ENCODE measurements at places on chromosomes 16 and 17.

DNA sequence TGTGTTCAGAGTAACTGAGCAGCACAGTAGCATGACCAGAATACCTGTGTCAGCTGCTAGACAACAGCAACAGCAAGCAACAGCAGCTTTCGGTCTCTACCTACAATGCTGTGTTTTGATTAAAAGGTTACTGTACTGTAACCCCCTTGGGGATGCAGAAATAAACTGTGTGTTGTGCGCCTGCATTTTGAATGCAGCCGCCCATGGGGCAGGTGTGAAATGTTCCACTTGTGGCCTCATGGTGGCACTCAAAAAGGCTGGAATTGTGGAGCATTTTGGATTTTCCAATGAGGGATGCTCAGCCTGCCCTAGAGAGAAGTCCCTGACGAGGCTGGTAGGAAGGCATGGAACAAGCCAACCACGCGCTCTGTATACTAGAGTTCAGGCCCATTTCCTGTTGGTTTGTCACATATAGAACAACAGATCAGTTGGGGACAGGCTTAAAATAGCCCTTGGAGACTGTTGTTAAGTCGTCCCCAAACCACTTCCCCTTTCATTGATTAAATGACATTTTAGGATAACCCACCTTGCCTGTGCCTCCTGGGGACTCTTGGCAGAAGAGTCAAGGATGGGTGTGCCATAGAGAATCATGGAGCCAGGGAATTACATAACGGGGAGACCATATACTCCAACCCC lies 27.1 kb downstream of the SCPEP1 start:
- DNase-seq: no peak

DNA sequence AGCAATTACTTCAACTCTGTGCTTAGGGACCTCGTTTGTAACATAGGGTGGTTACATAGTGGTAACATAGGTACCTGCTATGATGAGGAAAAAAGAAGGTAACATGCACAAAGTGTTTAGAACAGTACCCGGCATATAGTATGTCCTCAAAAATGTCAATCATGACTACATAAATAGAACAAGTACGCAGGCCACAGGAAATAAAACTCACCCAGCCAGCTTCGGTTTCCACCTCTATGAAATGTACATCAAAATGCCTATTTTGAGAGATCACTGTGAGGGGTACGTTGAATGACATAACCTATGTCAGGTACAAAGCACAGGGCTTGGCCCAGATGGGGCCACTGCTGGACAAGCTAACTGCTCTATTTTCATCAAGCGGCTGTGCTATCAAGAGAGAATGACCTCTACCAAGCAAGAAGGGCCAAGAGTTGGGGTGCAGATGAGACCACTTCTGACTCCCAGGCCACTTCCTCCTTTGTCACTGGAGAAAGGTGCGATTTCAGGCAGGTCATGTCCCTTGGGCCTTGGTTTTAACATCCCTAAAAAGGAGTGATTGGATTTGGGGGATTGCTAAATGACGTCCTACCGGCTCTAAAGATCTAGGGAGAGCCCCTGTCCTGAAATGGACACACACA lies 45.4 kb downstream of the WSB1 start:
- DNase-seq: no peak

- DNase-seq: no peak
Observed at GRCh38 chr16:28311913-28312312, 19.6 kb downstream of the SBK1 start.

DNA sequence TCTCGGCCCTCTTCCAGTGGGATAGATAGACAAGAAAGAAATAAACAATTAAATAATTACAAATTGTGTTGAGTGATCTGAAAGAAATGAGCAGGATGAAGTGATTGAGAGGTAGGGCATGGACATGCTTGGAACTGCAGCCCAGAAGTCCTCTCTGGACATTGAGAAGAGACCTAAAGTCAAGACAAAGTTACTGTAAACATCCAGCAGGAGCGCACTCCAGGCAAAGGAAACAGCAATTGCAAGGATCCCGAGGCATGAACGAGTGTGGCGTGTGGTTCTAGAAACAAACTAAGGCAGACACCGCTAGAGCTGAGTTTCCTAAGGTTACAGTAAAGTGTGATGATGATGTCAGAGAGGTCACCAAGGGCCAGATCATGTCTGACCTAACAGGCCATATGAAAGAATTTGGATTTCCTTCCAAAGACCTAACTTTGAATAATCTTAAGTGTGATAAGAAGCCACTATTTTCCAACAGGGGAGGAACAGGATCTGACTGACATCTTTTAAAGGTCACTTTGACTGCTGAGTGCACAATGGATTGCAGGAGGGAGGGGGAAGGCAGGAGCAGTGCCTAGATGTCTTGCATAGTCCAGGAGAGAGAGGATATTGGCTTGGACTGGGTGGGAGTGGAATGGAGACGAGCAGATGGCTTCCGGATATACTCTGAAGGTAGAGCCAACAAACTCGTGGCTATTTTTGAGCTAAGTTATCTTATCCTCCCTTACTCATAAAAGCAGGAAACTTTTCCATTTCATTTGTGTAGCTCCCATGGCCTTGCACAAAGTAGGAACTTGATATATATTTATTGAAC lies 19.0 kb downstream of the ABCC12 start:
- peak; percentile 26 for DNase-seq

DNA sequence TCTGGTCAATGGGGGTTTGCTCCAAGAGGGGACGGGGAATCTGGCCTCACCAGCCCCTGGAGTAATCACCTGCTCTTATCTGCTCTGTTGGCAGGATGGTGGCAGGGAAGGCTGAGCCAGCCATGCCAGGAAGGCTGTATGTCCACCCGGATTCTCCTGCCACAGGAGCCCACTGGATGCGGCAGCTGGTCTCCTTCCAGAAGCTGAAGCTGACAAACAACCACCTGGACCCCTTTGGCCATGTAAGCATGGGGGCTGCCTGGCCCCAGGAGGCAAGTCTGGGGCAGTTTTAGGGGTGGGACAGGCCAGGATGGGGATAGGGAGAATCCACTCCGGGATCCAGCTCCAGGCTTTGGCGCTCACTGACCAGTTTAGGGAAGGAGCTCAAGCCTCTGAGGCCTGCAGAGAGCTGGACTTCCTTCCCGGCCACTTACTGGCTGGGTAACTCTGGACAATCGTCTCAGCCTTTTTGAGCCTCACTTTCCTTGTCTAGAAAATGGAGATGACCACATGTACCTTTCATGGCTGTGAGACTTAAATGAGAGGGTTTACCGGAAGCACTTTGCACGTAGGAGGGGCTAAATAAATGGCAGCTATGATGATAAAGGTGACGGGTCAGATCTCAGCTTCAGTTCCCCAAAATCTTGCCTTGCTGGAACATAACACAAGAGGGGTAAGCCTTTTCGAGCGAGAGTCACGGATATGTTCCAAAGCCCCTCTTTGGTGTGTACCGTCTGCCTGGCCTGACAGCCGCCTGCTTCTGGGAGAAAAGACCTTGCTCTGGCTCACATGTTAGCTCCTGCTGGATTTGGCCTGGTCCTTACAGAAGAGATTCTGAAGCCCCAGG lies 15.4 kb downstream of the TBX4 start:
- DNase-seq: no peak

GRCh38 chr16:556474-557173 lies 3.6 kb upstream of the PRR35 start:
- no peak for DNase-seq

- no peak for DNase-seq
Observed at GRCh38 chr17:57379237-57379894, 123.0 kb downstream of the MSI2 start.

- DNase-seq: no peak
Observed at GRCh38 chr17:77786740-77787505, 171.6 kb upstream of the TNRC6C start.

- no peak for DNase-seq
Observed at GRCh38 chr17:4234401-4234800, 29.4 kb downstream of the ANKFY1 start.

DNA sequence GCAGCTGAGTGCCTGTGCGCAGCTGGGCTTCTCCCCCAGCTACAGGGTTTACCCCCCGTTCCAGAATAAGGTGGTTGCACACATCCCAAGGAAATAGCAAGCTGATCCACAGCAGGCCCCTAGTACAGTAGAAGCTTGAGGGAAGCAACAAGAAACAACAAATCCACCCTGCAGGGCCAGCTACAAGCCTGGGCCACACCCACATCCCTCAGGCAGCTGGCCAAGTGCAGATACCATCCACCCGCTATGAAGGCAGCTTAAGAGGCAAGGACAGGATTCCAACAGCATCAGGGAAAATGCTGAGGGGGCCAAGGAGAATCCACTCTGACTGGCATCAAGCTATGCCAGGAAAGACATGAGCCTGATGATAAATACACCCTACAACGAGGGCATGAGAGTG lies 66.9 kb upstream of the RCVRN start:
- DNase-seq: no peak

GRCh38 chr16:28837672-28838557 lies 8.2 kb downstream of the TUFM start:
- no peak for DNase-seq

- no peak for DNase-seq
Observed at GRCh38 chr17:74763565-74764387, 12.4 kb downstream of the NAT9 start.

GRCh38 chr17:61837175-61838051 lies 25.9 kb downstream of the BRIP1 start:
- DNase-seq: peak; percentile 23

DNA sequence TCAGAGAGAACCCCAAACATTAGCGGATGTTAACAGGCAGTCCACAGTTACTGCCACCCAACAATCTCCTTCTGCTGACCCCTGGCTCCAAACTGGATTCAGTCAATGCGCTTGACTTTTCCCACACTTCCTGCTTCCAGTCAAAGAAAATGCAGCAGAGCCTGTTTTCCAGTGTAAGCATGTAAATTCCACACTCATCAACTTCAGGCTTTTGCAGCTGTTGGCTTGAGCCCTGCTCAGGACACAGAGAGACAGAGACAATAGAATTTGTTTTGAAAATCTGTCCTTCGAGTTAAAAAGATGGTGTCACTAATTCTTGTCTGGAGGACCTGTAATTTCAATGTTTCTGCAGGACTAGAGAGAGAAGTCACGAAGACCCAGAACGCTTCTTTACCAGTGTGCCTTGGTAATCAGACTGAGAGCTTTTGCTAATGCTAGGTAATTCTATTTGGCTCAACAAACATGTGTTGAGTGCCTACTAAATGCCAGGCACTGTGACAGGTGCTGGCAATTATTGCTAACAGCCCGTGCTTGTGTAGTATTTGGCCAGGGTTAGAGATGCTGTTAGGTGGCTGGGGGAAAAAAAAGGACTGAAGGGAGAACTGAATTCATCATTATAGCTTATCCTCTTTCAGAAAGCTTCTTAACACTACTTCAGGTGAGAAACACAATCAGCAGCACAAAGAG lies 32.5 kb downstream of the HOXB1 start:
- DNase-seq: no peak

DNA sequence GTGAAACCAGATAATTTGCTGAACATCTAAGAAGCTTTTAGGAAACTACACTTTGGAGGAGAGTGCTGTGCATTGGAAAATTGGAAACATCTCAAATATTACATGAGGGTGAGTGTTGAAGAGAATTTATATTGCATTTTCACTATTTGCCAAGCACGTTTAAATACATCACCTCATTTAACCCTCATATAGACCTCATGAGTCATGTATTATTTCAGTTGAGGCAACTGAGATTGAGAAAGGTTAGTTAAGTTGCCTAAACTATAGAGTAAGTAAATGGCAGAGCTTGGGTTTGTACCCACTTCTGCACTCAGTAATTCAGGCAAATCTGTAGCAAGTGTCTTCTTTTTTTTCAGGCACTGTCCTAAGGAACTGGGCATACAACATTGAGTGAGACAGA lies 3.7 kb upstream of the NLK start:
- no peak for DNase-seq

DNA sequence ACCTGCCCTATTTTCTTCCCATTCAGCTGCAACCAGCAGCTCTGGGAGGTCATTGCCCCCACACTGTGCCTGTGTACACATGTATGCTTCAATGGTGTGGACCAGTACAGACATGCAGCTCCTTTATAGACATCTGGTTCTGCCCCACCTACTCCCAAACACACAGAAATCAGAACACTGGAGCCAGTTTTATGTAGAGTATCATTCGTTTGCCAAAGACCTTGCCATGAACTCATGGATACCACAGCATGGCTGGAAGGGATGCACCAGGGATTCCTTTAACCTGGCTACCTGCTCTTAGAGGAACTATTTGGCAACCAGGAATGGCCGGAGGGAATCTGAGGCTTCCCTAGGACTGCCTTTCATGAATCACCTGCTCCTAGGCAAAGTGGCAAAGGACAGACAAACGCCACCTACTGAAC lies 60.4 kb downstream of the ZFHX3 start:
- peak; percentile 45 for DNase-seq

- DNase-seq: no peak
Observed at GRCh38 chr16:65767125-65767524, 599.4 kb upstream of the CDH5 start.

DNA sequence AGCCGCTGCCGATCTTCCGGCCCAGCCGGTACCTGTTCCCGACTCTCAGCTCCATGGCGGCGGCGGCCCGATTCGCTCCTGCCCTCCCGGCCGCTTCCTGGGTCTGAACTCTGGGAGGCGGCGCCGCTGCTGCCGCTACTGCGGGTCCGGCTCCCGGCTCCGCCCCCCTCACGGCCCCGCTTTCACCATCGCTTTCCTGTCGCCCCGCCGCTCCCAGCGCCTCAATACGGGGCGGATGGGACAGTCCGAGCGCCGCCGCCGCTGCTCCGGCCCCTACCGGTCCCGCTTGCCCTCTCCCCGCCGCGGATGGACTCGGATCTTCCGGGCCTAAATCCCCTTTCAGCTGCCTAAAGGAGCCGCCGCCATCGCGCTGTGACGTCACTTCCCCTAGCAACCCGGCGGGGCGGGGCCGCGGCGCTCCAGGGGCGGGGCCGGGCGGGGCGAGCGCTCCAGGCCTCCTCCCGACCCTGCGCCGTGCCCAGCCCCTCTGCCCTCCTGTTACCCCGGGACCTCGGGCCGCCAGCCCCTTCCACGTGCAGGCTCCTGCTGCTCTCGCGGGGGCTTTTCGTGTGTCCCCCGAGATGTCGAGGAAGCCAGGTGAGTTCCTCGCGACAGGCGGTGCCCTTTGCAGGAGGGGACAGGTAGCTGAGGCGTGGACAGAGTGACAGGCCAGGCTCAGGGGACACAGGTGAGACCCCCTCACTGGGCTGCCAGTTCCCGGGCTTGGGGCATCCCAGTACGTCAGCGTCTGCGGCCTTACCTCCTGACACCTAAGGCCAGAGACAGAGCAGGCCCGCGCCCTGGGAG lies at the start of gene CSNK1D:
Gene CSNK1D, minus strand, starts transcription at position 374 of the 807 bp plus-strand sequence. Its CDS starts 319 bp downstream, at position 55.
- DNase-seq: peak; percentile 75

DNA sequence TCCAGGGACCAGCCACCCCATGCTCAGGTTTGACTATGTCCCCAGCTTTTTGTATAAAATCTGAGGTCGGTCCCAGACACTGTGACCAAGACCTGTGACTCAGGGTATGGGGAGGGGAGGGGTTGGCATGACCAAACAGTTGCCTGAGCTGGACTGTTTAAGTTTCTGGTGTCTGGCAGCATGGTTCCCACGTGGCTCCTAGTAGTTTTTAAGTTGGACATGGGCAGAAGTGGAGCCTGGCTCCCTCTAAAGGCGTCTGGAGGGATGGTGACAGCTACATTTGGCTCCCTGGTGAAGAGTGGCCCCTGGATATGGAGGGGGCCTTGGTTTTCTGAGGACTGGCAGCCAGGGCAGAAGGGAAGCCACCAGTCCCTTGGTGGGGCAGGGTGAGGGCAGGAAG lies 7.9 kb downstream of the SMCR8 start:
- DNase-seq: no peak

GRCh38 chr17:66330646-66331037 lies 28.2 kb downstream of the PRKCA start:
- DNase-seq: no peak

GRCh38 chr17:307741-308507 lies 44.7 kb downstream of the RPH3AL start:
- DNase-seq: no peak
